ENCODE measurements at places on chromosomes 6 and 20.
A peak's percentile ranks its signal among the peaks of the same experiment; 100 is the strongest.

DNA sequence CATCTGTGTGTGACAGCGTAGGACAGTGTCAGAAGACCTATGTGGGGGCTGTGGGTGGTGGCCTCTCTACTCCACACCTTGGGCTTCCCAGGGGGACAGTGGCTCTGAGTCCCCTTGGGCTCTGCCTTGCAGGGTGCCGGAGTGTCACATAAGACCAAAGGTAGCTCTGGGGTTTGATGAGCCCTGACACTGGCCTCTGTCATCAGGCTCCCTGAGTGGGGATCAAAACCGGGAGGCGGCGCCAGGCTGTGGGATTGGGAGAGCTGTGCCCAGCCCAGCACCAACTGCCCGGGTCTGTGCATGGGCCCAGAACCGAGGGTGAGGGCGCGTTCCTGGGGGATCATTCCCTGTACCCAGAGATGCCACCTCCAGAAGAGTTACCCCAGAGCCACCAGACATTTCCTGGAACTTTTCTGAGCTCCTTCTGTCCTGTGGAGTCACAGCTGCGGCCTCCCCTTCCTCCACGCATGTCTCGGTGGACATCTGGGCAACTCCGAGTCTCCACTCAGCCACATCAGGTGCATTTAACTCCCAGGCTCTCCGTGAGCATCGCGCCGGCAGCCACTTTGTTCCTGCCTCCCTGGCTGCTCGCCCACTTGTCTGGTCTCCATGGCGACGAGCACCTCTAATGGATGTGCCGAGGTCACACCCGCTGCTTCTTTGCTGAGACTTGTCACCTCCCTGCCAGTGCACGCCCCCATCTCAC is 94.7 kb downstream of the TMEM242 start:
- DNase-seq, result no peak

DNA sequence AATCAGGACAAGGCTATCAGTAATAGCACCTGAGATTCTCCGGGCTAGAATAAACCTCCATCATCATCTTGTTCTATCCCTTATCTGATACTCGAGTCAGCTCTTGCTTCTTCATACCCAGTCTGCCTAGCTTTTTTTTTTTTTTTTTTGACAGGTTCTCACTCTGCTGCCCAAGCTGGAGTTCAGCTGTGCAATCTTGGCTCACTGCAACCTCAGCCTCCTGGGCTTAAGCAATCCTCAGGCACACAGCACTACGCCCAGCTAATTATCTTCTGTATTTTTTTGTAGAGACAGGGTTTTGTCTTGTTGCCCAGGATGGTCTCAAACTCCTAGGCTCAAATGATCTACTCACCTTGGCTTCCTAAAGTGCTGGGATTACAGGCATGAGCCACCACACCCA is 19.5 kb downstream of the SRSF6 start:
- no peak for DNase-seq

DNA sequence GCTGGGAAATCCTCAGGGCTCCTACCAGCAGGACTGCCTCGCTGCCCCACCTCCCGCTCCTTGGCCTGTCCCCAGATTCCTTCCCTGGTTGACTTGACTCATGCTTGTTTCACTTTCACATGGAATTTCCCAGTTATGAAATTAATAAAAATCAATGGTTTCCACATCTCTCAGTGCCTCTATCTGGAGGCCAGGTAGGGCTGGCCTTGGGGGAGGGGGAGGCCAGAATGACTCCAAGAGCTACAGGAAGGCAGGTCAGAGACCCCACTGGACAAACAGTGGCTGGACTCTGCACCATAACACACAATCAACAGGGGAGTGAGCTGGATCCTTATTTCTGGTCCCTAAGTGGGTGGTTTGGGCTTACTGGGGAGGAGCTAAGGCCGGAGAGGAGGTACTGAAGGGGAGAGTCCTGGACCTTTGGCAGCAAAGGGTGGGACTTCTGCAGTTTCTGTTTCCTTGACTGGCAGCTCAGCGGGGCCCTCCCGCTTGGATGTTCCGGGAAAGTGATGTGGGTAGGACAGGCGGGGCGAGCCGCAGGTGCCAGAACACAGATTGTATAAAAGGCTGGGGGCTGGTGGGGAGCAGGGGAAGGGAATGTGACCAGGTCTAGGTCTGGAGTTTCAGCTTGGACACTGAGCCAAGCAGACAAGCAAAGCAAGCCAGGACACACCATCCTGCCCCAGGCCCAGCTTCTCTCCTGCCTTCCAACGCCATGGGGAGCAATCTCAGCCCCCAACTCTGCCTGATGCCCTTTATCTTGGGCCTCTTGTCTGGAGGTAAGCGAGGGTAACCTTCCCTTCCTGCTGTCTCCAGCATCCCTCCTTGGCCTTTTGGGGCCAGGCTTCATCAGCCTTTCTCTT is at the start of gene CFB:
Gene CFB (plus strand): TSS at position 589 of the 863 bp plus-strand sequence. CDS start 127 bp downstream, at position 716.
- no peak for DNase-seq

DNA sequence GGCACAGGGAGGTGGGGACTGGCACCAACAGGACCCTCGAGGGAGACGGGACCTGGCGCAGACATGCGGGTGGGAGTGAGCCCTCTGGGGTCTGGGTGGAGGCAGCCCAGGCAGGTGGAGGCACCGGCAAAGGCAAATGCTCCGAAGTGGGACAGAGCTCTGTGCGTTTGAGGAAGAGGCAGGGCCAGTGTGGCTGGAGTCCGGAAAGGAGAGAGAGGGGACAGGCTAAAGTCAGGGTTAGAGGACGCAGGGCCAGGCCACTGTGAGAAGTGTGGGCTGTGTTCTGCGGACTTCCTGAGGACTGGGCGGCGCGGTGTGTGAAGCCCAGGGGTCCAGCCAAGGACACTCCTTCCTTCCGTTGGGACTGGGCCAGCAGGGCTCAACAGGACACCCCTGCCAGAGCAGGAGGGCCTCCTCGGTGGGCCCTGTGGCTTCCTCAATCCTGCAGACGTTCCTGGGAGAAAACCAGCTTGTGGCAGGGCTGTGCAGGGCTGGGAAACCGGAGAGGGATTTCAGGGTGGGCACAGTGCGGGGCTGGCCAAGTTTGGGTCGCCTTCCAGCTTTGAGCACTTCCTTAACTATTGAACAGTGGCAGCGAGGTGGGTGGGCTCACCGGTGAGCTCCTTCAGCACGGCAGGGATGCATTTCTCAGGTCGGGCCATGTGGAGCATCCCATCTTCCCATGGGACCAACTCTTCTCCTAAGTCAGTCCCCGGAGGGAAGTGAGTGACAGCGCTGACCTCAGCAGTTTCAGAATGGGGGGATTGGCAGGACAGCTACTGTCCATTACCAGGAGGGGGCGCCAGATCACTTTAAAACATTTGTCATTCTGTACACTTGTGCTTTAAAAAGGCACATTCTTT is 22.5 kb downstream of the MOCS3 start:
- DNase-seq, result peak; percentile 63

DNA sequence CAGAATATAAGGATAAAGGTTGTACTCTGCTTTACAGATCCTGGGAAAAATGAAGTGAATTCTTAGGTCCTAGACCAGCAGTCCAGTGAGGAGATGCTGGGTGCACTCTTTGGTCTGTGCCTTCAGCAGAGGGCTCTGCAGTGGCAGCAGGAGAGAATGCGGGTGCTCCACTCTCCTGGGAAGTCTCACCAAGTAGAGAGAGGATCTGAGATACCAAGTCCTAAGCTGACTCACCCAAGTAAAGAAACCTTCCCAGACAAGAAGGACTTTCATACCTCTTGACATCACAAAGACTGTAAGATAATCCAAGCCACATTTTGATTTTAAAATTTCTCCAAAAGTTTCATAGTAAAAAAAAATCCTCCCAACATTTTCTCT is 116.9 kb upstream of the EMILIN3 start:
- no peak for DNase-seq

GRCh38 chr6:70823651-70824050 is 133.2 kb downstream of the B3GAT2 start:
- DNase-seq, result no peak

DNA sequence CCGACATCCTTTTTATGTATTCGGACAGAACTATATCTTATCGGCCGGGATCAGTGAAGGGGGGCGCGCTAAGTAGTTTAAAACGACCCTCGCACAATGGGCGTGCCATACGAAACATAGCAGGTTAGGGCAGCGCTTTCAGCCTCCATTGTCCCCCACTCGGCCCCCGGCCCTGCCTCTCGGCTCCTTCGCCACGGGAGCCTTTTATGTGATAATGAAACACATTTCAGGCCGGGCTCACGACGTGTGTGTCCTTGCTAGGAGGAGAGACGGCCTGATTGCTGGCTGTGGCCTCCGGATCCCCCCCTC is 5.3 kb downstream of the FOXA2 start:
- DNase-seq, result no peak

- no peak for DNase-seq
Measured at GRCh38 chr6:157533048-157533871, 152.3 kb downstream of the ZDHHC14 start.

DNA sequence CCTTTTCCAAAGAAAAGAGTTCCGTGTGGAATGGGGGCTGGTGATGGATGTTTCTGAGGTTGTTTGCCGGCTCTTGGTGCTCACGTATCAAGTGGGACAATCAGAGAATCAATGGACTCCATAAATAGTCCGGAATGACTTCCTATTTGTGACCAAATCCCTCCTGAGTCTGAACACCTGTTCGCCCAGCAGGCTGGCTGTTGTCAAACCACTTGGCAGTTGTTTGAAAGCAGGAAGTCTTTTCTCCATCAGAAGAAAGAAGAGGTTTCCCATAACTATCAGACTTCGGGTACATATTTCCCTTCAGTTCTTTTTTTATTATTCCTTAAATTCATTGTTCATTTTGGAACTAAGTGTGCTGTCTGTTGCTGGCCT is 154.7 kb upstream of the RIN2 start:
- no peak for DNase-seq

- DNase-seq, result no peak
Measured at GRCh38 chr6:37576336-37576737, 76.6 kb upstream of the CCDC167 start.

- DNase-seq, result peak; percentile 81
Measured at GRCh38 chr20:50794846-50795634, at the start of gene BCAS4. Gene BCAS4 (plus strand): TSS chr20:50795061. CDS start chr20:50795084, 23 bp downstream.

DNA sequence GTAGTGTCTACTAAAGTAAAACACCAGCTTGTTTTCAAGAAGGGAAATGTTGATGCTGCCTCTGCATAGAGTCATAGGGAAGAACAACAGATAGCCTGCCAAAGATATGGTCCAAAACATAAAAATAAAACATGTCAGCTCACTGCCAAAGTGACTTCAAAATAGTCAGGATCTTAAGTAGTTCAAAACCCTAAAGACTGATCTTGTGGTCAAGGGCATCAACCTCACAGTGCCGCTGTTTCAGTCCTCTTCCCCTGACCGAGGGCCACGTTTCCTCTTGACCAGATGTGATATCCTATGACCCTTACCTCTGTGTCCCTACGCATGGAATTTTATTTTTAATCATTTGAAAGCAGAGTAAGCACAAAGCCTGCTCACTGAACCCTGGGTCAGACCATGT is 104.2 kb upstream of the CNKSR3 start:
- DNase-seq, result no peak

DNA sequence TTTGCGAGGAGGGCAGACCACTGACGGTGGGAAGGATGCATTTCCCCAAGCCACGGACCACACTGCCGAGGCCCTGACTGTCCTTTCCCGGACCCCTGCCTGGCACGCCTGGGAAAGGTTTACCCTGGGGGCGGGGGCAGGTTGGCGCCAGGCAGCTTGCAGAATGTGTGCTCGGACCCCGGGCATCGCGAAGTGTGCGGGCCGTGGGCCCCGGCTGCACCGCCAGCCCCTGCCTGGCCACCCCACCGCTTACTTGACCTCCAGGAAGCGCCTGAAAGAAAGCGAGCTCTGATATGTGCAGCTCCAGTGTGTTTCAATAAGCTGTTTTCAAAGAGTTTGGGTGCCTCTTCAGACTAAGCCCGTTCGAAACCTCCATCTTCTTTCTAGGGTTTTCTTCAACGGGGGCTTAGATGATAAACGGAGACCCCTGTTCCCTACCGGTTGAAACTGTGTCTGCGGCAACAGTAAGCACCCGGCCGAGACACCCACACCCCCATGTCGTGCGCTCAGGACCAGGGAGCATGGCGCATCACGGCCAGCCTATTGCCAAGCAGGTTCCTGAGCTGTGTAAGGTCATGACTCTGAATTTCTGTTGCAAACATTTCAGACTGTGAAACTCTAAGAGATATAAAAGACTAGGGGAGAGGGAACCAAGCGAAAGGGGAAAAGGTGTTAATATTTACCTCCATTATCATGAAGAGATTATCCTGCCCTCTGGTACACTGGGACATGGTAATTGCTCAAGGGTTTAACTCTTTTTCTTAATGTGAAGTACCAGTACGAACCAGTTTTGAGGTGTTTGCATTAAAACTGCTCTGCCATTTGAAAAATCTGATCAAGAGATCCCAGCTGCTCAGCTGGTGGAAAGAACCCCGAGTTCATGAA is 231.2 kb upstream of the FOXQ1 start:
- DNase-seq, result no peak

DNA sequence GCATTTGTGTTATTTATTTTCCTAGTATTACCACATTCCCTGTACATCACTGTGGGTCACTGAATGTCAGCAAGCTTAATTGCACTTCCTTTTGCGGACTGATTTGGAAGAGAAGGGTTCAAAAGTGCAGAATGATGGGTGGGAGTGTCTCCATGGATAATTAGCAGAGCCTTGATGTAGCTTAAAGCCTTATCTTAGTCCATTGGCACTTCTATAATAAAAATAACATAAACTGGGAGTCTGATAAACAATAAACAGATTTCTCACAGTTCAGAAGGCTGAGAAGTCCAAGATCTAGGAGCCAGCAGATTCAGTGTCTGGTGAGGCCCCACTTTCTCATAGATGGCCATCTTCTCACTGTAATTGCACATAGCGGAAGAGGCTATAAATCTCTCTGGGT is 501.1 kb upstream of the POU3F2 start:
- no peak for DNase-seq

- no peak for DNase-seq
Measured at GRCh38 chr6:66897576-66897975, 1190.5 kb upstream of the EYS start.

- DNase-seq, result no peak
Measured at GRCh38 chr6:10309457-10310329, 105.2 kb downstream of the TFAP2A start.

DNA sequence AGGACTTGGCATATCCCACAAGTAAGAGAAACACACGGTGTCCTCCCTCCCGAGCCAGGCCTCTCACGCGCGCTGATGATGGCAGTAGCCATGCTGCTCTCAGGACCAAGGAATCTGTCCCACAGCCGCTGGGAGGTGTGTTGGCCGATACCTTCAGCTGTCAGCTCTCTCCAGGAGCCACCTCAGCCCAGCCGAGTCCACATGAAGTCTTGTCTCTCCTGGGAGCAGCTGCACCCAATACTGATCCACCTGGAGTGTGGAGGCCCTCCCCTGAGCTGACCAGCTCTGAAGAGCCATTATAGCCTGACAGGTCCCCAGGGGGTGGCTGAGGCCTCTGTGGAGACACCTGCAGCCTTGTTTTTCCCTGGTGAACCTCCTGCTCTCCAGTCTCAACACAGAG is 23.8 kb upstream of the NXT1 start:
- DNase-seq, result no peak
